Left renal pelvis (tissue), 4 donors: ENCODE measurements at places on chromosomes 2 and 18. TPM values are rescaled to one million over a fixed set of nuclear protein-coding genes. Genes with fewer than 3 reads are reported as not detected.

GRCh38 chr18:38826247-38826646, 1260.6 kb upstream of the CELF4 start:
- DNase-seq = no peak

The USP40 gene
- polyA plus RNA-seq = 51.8 TPM

The TRIM54 gene
- polyA plus RNA-seq = 6.4 TPM

- no peak for DNase-seq
Measured at GRCh38 chr2:77578354-77578753, 56.2 kb upstream of the LRRTM4 start.

The IHH gene
- 0.80 TPM for polyA plus RNA-seq

The TLX2 gene
- polyA plus RNA-seq = 0.23 TPM

GRCh38 chr2:32383858-32384257, 27.0 kb downstream of the BIRC6 start:
- DNase-seq = no peak

DNA sequence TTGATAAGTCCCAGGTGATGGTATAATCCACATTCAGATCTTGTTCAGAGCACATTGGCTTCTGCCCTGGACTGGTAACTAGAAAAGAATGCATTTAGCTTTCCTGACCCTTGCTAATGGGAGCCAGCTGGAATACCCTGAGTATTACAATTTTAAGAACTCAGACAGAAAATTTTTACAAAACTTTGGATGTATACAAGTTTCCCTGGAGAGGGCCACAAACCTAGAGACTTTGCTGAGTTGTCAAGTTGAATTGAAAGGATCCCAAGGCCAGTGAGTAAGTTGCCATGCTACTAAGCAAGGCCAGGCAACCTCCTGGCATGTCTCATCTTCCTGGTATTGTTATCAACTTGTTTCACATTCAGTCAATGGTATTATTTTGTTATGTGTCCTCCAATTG, 20.0 kb upstream of the NABP1 start:
- no peak for DNase-seq

The CD8B gene
- 0.61 TPM for polyA plus RNA-seq

The UGP2 gene
- 142 TPM for polyA plus RNA-seq

DNA sequence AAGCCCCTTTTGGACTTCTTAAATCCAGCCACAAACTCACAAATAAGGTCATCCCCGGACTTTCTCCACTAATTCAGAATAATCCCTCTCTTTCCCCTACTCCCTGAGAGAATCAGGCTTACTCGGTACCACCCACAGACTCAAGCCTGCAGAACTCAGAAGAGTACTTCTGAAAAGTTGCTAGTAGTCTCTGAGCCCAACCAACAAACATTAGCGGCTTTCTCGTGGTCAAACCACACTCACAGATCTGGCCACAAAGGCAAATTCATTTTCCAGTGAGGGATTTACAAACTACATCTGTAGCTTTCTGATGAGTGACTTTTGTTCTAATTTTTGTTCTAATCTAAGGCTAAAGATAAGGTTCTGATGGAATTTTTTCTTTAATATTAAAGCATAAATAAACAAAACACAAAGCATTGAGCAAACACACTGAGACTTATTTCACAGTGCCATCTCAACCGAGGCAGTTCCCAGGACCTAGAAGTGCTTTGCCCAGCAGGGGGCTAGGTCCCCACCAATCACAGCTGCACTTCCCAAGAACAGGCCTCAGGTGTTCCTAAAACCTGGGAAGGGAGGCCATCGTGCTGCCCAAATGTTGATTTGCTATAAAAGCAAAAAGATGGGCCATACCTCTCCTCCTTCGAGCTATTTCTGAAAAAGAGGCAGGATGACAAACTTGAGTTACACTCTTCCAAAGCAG, 110.7 kb downstream of the COLEC12 start:
- no peak for DNase-seq

- no peak for DNase-seq
Measured at GRCh38 chr2:118223992-118224894, 136.0 kb downstream of the INSIG2 start.

The CYS1 gene
- polyA plus RNA-seq = 80.7 TPM
